ENCODE measurements at places on chromosomes 3 and 15. TPM values are rescaled to one million over a fixed set of nuclear protein-coding genes. Genes with fewer than 3 reads are reported as not detected.
A peak's percentile ranks its signal among the peaks of the same experiment; 100 is the strongest.

DNA sequence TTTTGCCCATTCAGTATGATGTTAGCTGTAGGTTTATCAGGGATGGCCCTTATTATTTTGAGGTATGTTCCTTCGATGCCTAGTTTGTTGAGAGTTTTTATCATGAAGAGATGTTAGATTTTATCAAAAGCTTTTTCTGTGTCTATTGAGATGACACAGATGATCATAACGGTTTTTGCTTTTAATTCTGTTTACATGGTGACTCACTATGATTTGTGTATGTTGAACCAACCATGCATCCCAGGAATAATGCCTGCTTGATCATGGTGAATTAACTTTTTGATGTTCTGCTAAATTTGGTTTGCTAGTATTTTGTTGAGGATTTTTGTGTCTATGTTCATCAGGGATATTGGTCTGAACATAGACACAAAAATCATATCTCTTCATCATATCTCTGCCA is 8.3 kb downstream of the GPR156 start:
- no peak for DNase-seq

DNA sequence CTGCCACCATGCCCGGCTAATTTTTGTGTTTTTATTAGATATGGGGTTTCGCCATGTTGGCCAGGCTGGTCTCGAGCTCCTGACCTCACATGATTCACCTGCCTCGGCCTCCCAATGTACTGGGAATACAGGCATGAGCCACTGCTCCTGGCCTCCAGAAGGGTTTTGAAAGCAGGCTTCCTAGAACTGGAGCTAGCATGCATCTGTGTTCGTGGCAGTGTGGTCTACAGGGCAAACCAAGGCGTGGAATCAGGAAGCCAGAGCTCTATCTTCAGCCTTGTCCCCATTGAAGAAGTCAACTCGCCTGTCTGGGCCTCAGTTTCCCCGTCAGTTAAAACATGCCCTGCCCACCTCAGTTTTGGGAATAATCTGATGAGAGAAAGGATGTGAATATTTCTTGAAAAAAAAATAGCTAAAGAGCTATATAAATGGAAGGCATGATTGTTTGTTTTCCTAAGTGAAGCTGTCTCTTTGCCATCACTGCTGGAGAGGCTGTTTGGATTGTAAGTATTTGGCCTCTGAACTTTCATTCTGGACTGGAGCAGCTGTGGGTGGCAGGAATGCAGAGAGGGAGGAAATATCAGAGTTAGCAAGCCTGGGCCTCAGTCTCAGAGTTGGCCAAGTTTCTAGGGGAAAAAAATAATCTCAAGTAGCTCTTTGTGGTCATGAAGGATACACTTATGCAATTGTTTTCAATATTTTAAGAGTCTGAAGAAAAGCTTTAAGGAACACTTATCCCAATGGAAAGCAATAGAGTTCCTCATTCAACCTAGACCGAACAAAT is 36.5 kb upstream of the UACA start:
- DNase-seq, result no peak

- no peak for DNase-seq
Observed at GRCh38 chr3:146184241-146185015, 23.4 kb upstream of the PLOD2 start.

GRCh38 chr15:28977377-28978010 is 91.7 kb downstream of the APBA2 start:
- no peak for DNase-seq

GRCh38 chr3:14238356-14238755 is 59.7 kb downstream of the LSM3 start:
- no peak for DNase-seq

DNA sequence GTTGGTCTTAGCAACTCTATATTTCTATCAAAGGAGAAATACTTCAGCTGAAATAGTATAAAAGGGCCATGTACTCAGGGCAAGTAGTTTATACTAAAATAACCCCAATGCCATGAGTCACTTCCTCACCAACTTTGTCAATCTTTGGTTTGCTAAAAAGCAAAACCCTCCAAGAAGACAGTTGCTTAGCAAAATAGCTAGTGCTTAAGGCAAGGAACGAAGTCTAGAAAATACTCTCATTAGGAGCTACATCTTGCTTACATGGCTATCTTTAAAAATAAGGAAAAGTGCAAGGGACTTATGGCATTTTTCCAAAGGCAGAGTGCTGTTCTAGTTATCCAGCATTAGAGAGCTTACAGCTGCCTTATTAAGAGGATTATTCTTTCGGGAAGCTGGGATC is 28.4 kb downstream of the P3H2 start:
- no peak for DNase-seq

GRCh38 chr3:63387568-63387967 is 109.5 kb downstream of the SYNPR start:
- no peak for DNase-seq

- DNase-seq, result no peak
Observed at GRCh38 chr15:99052205-99052604, 44.6 kb upstream of the PGPEP1L start.

DNA sequence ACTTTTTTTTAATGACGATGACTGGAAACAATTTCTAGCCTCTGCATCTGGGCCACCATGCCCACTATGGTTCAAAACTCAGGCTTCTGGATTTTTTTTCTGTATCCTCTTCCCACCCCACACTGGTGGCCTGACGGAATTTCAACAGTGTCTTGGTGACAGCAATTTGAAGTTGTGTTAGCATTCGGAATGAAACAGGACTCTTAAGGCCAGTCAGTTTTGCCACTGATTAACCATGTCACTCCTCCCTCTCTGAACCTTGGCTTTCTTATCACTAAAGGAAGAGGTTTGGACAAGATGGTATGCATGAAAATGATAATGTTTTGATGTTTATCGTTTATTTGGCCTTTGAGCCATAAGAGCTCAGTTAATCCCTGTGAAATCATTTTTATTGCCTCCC is 41.6 kb upstream of the BDH1 start:
- no peak for DNase-seq

DNA sequence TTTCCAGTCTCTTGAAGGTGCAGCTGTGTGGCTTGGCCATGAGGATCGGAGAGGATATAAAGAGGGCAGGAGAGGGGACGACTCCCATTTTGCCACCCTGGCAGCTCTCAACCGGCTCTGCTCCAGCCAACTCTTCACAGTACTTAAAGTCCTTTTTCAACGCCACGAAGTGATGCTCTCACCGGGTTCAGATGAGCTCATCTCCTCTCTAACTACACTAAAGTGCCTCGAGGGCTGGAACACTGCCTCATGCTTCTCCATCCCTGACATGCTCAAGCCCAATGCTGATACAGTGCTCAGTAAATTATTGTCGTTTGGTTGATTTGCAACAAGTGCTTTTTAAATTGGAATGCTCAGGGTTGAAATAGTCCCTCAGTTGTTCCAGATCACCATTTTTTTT is 97.8 kb downstream of the GTPBP8 start:
- no peak for DNase-seq

DNA sequence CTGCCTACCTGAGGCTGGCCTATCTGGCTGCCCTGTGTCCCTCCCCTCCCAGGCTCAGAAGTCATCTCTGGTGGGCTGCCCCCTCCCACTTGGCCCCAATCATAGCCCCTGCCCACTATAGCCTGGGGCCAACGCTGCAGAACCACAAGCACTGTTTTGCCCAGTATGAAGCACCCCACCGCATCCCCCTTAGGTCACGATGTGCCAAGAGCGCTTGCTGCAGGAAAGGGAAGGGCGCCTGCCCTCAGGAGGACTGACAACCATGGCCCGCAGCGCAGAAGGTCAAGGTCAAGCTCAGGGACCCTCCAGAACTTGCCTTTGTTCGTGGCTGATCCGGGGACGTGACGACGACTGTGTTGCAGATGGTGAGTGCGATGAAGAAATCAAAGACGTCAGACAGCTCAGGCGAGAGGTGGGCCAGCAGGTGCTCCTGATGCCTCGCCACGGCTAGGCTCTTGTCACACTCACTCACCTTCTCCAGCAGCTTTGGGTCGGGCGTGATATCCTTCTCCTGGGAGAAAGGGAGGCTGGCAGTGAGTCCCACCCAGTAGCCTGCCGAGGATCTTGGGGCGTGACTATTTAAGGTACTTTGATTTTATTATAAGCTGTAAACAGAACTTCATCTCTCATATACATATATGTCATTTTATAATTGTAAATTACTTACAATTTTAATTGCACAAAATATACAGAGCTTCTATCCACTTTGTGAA is 146.6 kb downstream of the ATP10A start:
- no peak for DNase-seq

DNA sequence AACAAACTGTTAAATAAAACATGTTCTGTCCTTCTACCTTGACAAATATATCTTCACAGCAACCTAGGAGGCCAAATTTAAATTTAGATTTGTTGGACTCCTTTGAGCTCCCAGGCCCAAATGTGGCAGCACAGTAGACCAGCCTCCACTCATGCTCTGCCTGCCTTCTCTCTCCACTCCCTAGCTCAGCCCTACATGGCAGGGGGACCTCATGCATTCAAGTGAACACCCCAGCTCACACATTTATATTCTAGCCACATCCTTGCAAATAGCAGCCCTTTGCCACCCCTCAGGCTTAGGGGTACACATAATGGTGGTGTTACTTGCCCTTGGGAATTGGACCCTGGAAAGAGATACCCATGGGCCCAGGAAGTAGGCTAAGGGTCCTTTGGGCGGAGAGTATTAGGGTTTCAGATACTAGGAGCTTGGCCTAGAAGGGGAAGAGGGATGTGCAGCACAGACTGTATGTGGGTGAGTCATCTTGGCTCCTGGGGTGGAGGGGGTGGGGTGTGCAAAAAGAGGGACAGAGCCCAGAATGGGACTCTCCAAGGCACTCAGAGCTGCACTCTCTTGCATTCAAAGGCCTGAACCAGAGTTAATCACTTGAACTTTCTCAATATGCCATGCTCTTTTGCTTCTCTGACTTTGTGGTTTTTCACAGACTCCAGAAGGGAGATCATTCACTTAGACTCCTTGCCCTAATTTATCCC is 268.4 kb upstream of the ROPN1 start:
- DNase-seq, result peak; percentile 71

ARNT2 gene
- 3.5 TPM for total RNA-seq

GPX1 gene
- total RNA-seq, result 44.8 TPM

Data from uterus (tissue), 4 donors.